ENCODE measurements at places on chromosomes 5 and 9. TPM values are rescaled to one million over a fixed set of nuclear protein-coding genes. Genes with fewer than 3 reads are reported as not detected.

DNA sequence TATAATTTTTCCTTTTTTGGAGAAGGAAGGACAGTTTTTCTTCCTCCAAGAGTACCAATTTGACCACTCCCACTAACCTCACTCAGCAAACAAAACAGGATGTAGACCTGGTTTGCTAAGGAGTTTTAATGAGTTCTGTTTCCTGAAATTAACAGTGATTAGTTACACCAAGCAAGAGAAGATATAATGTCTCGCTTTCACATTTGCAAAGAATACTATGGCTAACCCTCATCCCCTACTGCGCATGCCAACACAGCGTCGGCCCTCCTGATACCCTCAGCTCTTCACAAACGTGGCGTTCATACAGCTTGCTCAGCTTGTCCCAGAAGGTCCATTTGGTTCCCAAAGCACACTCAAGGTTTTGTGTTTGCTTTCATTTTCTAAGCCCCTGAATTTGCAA is 41.9 kb upstream of the IPPK start:
- H3K36me3 ChIP-seq = no peaks in the 10 kb centered on the region
- no peak overlapping the region for H3K4me3 ChIP-seq
- H3K27me3 ChIP-seq = peaks cover 5% of the 10 kb centered on the region
- H3K4me1 ChIP-seq = peaks cover 7% of the 10 kb centered on the region

- H3K36me3 ChIP-seq = peaks cover 9% of the 10 kb centered on the region
- H3K27me3 ChIP-seq = peaks cover 7% of the 10 kb centered on the region
- H3K4me1 ChIP-seq = peaks cover 36% of the 10 kb centered on the region
- no peak overlapping the region for H3K4me3 ChIP-seq
- DNase-seq = no peak
Measured at GRCh38 chr9:129886226-129887174, 51.2 kb downstream of the USP20 start.

DNA sequence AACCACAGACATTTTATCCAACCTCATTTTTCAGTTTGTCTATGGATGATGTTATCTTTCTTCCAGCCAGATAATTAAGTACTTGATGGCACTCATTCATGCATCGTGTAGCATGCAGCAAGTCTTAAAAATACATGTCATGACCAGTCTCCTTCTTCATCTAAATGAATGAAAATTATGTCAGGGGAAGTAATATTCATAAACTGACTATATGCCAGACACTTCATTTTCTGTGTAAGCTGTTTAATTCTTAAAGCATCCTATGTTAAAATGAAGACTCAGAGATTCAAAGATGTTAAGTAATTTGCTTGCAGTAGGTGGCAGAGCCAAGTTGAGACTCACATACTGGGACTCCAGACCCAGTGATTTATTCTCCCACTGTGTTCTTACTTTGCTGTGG is 181.7 kb upstream of the CD180 start:
- no peak for DNase-seq
- H3K27me3 ChIP-seq = peaks cover 2% of the 10 kb centered on the region
- H3K4me3 ChIP-seq = no peak overlapping the region
- peaks cover 26% of the 10 kb centered on the region for H3K4me1 ChIP-seq

The GPR21 gene
- total RNA-seq = 3.8 TPM

The C9 gene
- not detected for total RNA-seq
